Amygdala (tissue), 56 donors: ENCODE measurements at places on chromosomes 7 and 10.

DNA sequence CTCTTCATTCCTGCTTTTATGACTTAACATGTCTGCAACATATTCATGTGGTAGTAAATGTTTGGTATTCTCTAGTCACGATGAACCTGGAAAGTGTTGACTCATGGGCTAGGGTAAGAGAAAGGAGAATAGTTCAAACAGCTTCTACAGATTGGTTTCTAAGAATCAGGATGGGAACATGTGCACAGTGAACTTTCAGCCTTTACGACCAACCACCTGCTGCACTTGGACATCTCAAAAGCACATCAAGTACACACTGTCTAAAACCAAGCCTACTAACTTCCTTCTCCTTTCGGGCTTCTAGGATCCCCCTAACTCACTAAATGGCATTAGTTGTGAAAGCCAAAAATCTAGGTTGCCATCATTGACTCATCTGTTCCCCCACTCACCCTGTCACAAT, 85.5 kb downstream of the CUL2 start:
- DNase-seq: no peak

- DNase-seq: no peak
Observed at GRCh38 chr10:11442001-11442773, 169.3 kb downstream of the USP6NL start.

GRCh38 chr10:67017218-67017617, 91.4 kb downstream of the LRRTM3 start:
- DNase-seq: no peak

GRCh38 chr10:4776234-4776638, 49.8 kb upstream of the AKR1E2 start:
- no peak for DNase-seq

- no peak for DNase-seq
Observed at GRCh38 chr7:40221836-40222235, 87.0 kb downstream of the SUGCT start.

DNA sequence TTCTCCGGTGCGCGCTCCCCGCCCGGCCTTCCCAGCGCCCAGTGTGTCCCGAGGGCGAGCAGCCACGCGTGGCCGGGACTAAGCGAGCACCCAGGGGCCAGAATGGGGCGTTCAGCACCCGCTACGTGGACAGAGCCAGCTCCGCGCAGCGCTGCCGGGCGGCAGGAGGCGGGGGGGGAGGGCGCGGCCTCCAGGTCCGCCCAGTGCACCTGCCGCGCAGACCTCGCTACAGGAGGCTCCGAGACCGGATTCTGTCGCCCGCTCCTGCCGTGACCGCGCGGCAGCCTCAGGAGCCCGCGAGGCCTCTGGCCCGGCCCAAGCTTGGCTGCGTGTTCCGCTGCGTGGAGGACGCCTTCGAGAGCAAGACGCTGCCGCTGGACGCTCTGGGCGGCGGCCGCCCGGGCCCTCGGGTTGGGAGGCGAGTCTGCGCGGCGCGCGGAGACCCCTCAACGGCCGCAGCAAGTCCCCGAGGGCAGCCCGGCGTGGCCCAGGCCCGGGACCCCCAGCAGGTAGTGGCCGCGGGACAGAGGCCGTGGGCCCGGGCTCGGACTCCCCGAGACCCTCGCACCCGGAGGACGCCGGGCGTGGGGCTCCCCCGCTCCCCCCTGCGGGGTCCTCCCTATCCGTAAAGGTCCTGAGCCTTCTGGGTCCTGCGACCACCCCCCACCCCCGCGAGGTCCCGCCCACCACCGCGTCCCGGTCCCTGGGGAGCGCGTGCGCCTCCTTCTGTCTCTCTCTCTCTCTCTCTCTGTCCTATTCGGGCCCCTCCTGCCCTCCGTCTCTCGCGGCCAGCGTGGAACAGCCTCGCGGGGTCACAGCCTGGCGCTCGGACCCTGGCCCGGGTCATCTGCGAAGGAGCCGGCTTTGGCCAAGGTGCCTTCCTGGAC, 904 bp upstream of the DPYSL4 start:
- no peak for DNase-seq

- DNase-seq: no peak
Observed at GRCh38 chr7:23383225-23383624, 84.1 kb downstream of the MALSU1 start.

DNA sequence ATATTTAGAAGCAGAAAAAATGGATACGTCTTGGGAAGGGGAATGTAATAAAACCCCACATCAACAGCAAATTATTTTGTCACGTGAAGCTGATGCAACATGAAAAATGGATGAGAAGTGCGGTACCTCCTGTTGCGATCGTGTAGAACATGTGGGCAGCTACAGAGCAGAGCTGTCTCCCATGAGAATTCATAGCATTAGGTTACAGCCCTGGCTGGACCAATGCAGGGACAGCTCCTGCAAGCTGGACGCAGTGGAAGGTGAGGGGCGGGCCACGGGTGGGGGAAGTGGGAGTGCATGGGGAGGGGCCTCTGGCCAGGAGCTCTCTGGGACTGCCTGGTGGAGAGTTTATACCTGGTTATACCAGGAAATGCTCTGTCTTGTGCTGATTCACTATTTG, 120.3 kb downstream of the GATA3 start:
- DNase-seq: no peak

DNA sequence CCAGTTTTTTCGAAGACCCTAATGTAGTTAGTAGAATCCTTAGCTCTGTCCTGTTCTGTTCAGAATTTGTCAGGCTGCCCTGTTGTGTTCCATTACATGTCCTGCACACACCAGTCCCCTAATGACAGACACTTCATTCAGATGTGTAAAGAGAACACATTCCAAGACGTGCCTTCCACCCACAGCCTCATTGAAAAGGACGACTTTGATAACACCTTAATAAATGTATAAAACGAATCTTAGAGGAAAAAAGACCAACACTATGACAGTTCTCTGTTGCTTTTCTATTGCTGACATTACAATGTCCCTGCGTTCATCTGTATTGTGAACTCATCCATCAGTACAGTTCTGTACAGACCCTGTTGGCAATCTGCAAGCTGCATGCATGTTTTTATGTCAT, 3.5 kb downstream of the LRRTM3 start:
- no peak for DNase-seq

DNA sequence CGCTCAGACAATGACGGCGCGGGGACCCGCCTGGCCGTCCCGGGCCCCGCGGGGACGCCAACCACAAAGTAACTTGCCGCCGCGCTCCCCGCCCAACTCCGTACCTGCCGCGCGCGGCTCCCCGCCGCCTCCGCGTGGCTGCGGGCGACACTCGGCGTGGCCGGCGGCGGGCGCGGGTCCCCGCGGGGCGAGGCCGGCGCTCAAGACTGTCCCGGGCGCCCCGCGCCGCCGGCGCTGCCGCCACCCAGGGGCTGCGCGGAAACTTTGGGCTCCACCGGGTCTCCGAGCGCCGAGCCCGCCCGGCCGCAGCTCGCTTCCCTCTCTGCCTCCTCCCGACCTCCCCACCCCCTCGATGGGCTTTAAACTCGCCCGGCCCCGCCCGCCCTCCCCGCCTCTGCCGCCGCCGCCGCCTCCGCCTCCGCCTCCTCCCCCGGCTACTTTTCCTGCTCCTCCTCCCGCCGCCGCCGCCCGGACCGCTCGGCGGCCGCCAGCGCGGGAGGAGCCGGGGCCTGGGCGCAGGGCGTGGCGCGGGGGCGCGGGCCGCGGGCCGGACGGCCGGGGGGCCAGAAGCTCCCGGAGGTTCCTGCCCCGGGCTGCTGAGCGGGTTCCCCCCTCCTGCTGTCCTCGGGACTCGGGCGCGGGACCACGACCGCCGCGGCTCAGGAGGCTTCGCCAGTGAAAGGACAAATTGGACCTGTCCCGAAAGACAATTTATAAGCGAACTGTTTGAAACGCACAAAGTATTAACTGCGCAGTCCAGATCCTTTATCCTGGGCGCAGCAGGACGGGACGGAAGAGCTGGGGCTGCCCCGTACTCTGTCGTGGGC, 10.6 kb upstream of the GRB10 start:
- DNase-seq: no peak

- DNase-seq: no peak
Observed at GRCh38 chr10:32600317-32600716, 154.4 kb downstream of the CCDC7 start.

GRCh38 chr7:139727151-139727705, 50.6 kb downstream of the HIPK2 start:
- DNase-seq: no peak

GRCh38 chr10:42874713-42875387, 92.3 kb downstream of the BMS1 start:
- no peak for DNase-seq

DNA sequence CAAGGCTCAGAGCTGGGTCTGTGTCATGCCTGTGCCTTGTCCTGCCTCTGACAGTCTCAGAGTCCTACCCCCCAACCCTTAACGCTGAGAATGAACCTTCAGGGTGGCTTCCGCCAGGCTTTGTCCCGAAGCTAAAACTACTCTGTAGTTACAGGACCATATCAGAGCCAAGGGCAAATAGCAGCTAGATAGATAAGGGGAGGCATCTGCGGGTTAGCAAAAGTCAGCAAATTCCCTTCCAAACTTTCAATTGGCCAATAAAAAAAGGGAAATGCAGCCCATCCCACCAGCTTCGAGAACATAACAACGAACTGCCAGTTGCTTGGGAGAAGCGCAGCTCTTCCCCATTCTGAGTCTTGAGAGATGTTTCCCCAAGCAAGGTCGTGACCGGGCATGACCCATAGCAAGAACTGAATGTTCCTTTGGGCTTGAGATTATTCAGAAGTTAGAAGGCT, 17.7 kb downstream of the CCL24 start:
- no peak for DNase-seq

DNA sequence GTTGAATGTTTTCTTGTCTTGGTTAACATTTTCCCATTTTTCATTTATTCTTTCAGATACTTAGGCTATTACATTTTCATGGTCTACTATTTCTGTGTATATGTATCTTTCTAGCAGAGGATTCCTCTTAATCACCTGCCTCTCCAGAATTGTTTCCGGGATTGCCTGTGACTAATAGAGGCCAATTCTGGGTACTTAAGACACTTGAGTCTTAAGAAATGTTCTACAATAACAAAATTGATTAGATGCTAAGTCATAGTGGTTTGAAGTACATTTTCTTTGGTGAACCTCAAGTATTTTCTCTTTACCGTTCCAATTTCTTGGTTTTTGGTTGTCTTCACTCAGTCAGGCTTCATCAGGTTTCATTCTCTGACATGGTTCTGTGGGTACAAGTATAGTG, 26.4 kb downstream of the BBS9 start:
- no peak for DNase-seq

GRCh38 chr10:62618576-62619412, 185.7 kb upstream of the ADO start:
- no peak for DNase-seq

DNA sequence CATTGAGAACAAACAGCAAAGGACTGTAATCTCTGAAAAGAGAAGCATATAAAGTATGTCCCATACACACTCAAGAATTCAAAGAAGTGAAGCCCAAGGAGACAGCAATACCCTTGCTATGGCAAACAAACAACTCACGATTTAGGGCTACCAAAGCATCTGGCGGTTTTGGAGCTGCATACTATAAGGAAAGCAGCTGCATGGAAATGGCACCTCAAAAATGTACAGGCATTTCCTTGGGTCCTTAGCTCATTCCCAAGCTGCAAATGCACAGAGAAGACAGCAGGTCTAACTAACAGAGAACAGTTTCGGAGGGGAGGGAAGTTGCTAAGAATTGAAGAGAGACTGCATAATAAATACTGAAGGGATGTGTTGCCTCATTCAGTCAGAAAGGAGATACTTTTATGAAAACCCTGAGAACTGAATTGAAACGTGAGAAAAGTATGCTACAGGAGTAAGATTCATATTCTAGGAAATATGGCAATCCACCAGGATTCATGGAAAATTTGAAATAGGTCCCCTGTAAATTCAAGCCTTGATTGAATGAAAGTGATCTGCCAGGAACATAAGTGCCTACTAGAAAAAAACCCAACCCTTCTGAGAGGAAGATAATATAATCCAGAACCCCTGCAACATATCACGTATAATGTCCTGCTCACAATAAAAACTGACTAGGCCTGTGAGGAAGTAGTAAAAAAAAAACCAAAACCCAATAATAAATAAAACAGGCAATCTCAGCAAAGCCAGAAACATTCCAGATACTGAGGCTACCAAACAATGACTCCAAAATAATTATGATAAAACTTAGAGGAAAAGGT, 36.4 kb downstream of the CUBN start:
- DNase-seq: no peak

- no peak for DNase-seq
Observed at GRCh38 chr10:1739751-1740150, 2.4 kb upstream of the ADARB2 start.

DNA sequence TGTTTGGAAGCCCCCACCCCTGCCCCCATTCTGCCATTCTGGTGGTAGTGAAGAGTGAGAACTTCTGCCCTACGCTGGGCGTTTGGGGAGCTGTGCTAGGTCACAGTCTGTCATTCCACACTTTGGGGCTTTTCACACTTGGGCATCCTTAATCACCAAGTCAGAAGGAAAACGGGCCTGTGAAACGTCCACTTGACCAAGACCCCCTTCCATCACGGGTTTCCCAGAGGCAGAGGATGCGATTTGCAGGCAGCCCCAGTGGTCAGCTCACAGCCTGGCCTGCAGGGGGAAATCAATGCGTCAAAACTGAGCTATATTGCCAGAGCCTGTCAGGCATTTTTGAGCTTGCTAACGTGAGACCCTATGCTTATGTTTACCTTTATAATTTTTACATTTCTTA, 663.3 kb upstream of the MGMT start:
- DNase-seq: no peak

DNA sequence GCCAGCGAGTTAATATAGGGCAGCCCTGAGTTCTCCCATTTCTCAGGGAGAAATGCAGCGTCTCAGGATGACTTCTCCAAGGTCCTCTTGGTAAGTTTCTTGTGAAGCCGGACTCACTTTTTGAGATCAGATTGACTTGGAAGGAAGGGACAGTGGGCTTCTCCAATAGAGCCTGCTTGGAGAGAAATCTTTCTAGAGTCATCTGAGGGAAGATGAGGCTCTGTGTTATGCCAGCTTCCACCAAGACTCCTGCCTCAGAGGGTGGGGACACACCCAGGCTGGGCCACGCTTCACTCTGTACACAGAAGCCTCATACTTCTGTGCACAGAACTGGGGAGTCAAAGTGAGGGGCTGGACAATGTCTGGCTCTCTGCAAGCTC, 5.6 kb downstream of the C10orf105 start:
- no peak for DNase-seq

- no peak for DNase-seq
Observed at GRCh38 chr10:54402576-54402975, 398.5 kb downstream of the PCDH15 start.

GRCh38 chr10:3402187-3402751, 229.7 kb upstream of the PITRM1 start:
- DNase-seq: no peak

DNA sequence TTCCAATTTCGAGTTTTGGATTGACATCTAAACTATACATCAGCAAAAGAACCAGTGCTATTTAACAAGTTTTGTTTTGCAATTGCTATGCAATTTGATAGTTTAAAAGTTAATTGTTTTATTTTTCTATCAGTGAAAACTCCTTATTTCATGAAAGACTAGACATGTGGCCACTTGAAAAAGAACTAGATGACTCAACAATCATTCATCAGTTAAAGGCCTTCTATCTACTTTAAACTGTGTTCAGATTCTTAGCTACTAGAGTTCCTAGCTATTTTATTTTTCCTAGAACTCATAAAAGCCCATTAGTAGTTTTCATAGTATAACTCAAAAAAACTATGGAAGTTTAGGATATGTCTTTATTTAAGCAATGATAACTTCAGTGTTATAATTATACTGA, 104.6 kb upstream of the LSM8 start:
- no peak for DNase-seq

- DNase-seq: no peak
Observed at GRCh38 chr7:25460433-25460832, 232.1 kb upstream of the NPVF start.

- DNase-seq: no peak
Observed at GRCh38 chr10:101061624-101062231, at the start of gene KAZALD1. Gene KAZALD1, plus strand, starts transcription at chr10:101061989. Its CDS starts 604 bp downstream, at chr10:101062593.

GRCh38 chr7:977326-978048, 2.1 kb upstream of the COX19 start:
- peak; percentile 57 for DNase-seq
